ENCODE measurements at places on chromosomes 1 and 21.

GRCh38 chr1:13865851-13866250 lies 165.9 kb downstream of the PRDM2 start:
- no peak for DNase-seq

- DNase-seq = no peak
These were observed 56.3 kb upstream of the NEK2 start for GRCh38 chr1:211731456-211732292.

- no peak for DNase-seq
These were observed 2.2 kb upstream of the ADORA3 start for GRCh38 chr1:111505641-111506119.

- no peak for DNase-seq
These were observed 18.8 kb downstream of the UAP1 start for GRCh38 chr1:162580308-162580707.

- DNase-seq = no peak
These were observed 1151.7 kb upstream of the ADGRL4 start for GRCh38 chr1:80158266-80158665.

DNA sequence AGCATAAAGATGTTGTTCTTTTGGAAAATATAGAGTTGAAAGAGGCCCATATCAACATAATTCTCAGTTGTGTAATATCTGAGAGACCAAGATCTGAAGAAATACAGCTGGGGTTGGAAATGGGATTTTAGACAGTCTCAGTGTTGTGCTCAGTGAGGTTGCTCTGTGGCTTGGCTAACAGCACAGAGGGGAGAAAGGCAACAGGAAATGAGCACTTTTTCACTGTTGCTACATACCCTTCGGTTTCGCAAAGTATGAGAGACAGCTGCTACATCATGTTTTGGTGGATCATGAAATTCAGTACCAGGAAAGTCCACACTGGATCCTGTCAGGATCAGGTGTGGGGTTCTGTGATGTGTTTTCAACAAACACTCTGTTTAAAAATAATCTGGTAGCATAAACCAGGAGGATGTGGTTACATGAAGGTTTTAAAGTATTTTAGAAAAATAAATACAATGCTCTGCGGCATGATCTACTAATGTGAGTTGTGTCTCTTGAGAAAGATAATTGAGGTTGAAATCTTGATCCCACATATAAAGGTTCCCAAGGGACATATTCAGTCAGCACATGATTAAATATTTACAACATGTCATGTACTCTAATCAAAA lies 7.0 kb upstream of the GPR88 start:
- DNase-seq = no peak

- DNase-seq = no peak
These were observed 4.6 kb downstream of the IFFO2 start for GRCh38 chr1:18951818-18952391.

DNA sequence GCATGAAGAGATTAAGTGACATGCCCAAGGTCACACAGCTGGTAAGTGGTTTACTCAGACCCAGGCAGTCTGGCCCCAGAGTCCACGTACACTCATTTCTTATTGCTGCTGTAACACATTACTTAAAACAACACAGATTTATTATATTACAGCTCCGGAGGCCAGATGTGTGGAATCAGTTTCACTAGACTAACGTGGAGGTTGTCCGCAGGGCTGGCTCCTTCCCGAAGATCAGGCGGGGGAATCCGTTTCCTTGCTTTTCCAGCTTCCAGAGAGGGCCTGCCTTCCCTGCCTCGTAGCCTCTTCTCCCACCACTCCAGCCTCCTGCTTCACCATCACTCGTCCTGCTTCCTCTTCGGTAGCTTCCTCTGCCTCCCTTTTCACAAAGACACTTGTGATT lies 81.2 kb downstream of the KCNN3 start:
- no peak for DNase-seq

DNA sequence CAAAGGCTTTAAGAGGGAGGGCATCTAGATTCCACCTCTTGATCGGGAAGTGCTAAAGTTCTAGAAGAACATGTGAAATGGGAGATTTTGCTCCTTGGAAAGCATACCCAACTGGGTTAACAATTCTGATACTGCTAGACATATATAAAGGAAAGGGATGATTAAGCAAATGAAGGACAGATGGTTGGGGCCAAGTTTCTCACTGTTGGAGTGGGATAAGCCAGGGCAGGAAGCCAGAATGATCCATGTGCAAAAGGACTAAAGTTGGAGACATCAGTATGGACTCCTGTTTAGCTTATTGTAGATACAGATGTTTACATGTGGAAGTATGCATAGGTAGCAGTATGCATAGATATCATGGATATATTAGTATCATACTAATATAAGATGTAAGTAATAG lies 16.8 kb downstream of the PLA2G5 start:
- no peak for DNase-seq

DNA sequence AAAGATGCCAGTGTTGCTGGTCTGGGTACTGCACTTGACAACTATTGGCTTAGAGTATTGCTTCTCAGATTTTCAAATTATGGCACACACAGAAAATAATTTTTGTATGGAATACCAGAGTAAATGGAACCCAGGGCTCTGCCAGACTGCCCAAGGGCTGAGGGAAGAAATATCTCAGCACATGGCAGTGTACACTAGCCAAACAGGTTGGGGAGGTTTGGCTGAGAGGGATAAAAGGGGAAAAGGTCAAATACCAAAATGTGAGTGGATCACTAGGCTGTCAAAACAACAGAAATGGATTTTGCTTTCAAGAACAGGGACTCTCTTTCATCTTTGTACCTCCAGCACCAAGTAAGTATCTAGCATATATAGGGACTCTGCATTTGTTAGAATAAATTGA lies 3.0 kb upstream of the RGS8 start:
- no peak for DNase-seq

GRCh38 chr1:78373676-78374075 lies 117.1 kb upstream of the PTGFR start:
- DNase-seq = no peak

DNA sequence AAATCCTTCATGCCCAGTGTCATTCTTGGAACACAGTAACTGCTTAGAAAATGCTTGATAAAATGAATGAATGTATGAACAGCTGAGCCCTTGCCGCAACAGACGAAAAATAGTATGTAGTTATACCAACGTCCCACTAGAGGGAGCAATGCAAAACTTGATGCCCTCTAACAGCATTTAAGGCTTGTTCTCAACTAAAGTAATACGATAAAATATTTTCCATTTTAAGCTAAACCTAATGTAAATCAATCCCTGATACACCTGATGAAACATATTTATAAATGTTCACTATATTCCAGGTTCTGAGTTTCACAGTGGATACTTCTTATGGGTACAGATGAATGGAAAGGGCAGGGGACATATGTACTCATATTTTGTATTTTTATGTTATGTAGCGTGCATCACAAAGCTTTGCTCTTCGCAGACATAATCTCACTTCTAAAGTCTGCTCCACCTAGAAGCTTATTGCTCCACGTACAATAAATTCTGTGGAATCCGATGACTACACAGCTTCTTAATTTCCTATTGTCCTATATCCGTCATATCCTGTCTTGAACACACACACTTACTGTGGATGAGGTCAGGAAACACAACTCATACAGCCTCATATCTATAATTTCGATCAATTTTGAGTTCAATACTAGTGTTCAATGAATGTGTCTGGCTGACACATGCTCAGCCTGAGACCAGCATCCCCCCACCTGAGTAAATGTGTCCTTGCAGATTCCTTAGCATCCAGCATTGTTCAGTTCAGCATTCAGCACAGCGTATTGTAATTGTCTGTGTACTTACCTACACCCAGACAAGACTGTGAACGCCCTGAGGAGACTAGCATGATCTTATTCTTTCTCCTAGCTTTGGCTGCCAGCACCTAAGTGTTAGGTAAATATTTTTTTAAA lies 4.4 kb upstream of the UTP25 start:
- no peak for DNase-seq

GRCh38 chr1:84434801-84435549 lies 36.7 kb downstream of the DNASE2B start:
- DNase-seq = no peak

DNA sequence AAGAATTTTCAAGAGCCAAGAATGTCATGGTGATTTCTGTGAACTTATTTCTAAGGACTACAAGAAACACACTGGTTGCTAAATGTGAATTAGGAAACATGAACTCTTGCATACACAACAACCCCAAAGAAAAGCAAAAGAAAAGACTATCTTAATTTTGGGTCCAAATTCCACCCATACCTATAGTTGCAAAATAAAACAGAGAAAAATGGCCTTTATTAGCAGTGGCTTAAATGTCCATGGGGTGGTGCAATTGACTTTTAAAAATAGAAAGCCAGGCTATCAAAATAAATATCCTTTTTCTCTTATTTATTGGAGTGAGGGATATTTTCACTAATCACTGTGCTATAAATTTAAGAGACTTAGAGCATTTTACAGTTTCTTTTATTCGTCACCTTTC lies 80.9 kb upstream of the DPYD start:
- DNase-seq = no peak

DNA sequence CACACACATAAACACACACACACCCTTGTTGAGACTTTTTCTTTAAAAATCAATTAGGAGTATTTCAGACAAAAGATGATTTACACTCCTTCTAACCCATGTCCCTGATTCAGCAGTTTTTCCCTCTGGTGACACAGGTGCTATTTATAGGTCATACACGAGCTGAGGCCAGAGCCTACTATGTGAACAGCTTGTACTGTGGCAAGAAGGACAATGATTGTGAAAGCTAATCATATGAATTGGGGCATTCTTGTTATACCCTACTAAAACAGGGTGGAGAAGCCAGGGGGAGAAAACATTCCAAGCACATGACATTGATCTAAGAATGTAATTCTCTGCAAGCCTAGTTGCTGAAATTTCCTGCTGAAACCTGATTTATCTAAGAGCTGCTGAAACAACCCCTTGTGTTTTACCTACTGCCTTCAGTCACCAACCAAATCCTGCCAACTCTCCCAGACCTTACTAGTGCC lies 60.3 kb downstream of the XCL1 start:
- no peak for DNase-seq

- DNase-seq = no peak
These were observed 1.7 kb downstream of the HSPG2 start for GRCh38 chr1:21935393-21935804.

DNA sequence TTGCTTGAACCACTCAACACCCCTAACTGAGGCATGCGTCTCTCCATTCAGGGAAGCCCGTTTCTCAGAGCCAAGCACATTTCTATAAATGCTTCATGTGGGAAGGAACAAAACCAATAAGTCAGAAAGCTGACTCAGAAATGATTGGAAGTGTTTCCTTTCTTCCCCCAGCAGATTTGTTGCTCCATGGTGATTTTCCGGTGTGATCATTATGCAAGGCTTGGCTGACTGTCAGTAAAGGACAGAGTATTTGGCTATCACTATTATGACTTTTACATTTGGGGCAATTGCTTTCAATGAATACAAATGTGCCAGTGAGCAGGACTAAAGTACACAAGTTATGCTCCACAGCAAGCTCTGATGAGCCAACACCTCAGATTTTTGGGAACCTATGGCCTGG lies 53.3 kb upstream of the ZC3H11B start:
- DNase-seq = no peak

GRCh38 chr1:87968197-87968955 lies 639.7 kb downstream of the LMO4 start:
- no peak for DNase-seq

DNA sequence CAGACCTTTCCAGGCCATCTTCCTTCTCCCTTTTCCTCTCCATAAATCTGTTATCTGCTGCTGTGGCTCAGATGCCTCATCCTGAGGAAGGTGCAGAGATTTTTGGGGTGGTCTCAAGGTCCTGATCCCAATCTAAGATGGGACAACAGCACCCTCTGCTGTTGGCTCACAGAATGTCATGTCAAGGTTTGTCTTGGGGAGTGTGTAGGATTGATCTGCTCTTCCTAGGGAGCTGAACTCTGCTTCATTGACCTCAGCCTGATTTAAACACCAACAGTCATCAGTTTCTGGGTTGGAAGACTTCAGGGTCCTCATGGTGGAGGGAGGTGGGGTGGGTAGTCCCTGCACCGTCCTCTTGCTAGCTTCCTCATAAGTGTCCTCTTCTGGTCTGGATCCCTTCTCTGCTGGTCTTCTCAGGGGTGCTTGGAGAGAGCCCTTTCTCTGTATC lies 62.8 kb upstream of the LAX1 start:
- DNase-seq = peak; percentile 46

DNA sequence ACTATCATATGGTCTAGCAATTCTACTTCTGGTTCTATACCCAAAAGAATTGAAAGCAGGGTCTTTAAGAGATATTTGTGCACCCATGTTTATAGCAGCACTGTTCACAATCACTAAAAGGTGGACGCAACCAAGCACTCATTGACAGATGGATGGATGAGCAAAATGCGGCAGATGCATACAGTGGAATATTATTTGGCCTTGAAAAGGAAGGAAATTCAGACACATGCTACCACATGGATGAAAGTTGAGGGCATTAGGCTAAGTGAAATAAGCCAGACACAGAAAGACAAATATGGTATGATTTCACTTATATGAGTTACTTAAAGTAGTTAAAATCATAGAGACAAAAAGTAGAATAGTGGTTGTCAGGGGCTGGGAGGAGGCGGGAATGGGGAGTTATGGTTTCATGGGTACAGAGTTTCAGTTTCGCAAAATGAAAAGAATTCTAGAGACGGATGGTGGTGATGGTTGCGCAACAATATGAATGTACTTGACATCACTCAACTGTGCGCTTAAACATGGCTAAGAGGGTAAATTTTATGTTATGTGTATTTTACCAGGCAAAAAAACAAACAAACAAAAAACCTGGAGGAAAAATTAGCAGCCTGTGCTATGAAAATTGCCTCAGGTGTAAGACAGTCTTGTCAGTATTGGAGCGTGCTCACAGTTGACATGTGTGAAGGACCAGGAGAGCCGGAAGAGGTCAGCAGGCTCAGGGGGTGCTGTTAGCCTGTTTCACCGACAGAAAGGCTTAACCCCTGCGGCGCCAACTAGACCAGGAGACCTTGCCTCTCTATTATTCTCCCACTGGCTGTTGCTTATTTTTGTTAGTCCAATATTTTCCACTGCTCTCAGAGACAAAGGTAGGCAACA lies 26.5 kb downstream of the CD247 start:
- no peak for DNase-seq

- no peak for DNase-seq
These were observed 80.2 kb downstream of the VPS13D start for GRCh38 chr1:12309783-12310742.

DNA sequence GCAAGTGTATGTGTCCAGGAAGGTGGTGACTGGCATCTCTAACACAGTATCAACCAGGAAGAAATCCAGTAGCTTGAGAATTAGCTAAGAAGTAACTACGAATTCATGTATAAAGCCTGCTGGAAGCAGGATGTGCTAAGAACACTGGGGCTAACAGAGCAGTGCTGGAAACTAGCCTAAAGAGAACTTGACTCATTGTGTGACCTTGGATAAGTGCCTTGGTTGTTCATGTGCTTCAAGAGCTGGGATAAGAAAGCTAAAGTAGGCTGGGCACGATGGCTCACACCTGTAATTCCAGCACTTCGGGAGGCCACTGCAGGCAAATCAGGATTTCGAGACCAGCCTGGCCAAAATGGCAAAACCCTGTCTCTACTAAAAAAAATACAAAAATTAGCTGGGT lies 186.9 kb downstream of the RRAGC start:
- no peak for DNase-seq

GRCh38 chr1:44100183-44100868 lies 18.3 kb upstream of the KLF17 start:
- no peak for DNase-seq

- no peak for DNase-seq
These were observed 318.3 kb downstream of the RRAGC start for GRCh38 chr1:38541223-38541622.

- no peak for DNase-seq
These were observed at the start of gene MAP3K6 for GRCh38 chr1:27366411-27367159. Gene MAP3K6, minus strand, starts transcription at chr1:27366961. Its CDS starts 364 bp downstream, at chr1:27366597.

- DNase-seq = peak; percentile 7
These were observed 32.5 kb downstream of the XKR8 start for GRCh38 chr1:27992276-27992675.

- DNase-seq = no peak
These were observed 3.3 kb downstream of the WNT3A start for GRCh38 chr1:228009828-228010775.

Measured in stimulated activated CD4-positive, alpha-beta T cell treated with anti-CD3 and anti-CD28 coated beads, TNF-alpha, amount 100 ng/mL, for 4 hours (primary cell).